ENCODE measurements at places on chromosomes 5 and 9.
A peak's percentile ranks its signal among the peaks of the same experiment; 100 is the strongest.

DNA sequence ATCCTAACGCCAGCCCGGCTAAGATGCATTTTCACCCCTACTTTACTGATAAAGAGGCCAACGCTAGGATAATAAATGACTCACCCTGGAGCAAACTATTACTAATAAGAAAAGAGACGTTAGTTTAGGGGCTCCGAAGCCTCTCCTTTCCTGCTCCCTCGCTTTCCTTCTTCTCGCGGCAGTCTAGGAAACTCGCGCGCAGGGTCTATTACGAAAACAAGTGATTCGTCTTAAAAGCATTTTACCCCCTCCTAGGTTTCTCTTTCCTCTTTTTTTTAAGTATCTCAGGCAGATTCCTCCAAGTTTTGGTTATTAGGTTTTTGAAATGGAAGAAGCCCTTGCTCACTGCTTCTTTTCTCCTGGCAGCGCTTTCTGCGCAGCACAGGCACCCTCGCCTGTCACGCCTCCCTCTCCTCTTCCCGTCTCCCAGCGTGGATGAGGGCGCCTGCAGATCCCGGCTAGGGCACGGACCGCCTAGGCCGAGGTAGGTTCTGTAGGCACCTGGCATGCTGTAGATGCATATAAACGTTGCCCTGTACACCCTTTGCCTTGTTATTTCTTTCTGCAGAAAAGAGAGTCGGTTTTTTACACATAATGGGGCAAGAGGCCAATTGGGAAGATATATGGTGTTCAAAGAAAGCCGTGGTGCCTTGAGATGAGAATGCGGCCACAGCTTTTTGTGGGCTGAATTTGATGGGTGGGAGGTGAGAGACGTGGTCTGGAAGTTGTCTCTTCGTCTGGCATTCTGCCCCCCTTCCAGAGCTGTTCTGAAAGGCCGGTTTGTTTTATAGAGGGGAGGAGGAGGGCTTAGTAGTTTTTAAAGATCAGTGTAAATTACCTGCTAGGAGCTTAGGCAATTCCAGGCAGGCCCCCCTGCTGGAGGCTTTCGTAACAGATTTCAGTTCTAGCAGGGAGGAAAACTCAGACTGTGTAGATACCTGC, 983 bp downstream of the GCNT1 start:
- DNase-seq: peak; percentile 57

- DNase-seq: no peak
Observed at GRCh38 chr5:58358501-58359178, 101.2 kb downstream of the PLK2 start.

DNA sequence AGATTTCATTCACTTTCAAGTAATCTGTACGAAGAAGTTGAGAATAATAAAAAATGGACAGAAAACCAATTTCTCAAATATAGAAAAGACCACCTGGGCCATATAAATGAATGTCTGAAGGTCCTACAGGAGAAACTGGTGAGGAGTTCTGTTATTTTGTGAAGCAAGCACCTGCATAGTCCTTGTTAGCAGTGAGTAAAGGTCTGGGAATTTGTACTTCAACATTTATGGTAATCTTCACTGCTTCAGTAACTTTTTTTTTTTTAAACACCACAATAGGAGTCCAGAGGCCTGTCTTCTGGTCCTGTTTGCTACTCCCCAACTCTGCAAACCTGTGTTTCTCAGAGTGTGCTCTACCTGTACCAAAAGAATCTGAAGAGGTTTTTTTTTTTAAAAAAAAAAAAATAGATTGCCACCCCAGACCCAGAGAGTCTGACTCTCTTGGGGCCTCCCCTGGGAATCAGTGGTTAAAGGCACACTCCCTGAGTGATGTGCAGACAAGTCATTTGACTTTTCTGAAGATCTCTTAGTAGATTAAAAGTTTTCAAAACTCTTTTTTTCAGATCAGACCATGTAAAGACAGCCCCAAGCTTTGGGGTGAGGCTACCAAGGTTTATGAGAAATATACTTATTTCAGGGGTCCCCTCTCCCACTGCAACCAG, 55.5 kb downstream of the FAM81B start:
- no peak for DNase-seq

DNA sequence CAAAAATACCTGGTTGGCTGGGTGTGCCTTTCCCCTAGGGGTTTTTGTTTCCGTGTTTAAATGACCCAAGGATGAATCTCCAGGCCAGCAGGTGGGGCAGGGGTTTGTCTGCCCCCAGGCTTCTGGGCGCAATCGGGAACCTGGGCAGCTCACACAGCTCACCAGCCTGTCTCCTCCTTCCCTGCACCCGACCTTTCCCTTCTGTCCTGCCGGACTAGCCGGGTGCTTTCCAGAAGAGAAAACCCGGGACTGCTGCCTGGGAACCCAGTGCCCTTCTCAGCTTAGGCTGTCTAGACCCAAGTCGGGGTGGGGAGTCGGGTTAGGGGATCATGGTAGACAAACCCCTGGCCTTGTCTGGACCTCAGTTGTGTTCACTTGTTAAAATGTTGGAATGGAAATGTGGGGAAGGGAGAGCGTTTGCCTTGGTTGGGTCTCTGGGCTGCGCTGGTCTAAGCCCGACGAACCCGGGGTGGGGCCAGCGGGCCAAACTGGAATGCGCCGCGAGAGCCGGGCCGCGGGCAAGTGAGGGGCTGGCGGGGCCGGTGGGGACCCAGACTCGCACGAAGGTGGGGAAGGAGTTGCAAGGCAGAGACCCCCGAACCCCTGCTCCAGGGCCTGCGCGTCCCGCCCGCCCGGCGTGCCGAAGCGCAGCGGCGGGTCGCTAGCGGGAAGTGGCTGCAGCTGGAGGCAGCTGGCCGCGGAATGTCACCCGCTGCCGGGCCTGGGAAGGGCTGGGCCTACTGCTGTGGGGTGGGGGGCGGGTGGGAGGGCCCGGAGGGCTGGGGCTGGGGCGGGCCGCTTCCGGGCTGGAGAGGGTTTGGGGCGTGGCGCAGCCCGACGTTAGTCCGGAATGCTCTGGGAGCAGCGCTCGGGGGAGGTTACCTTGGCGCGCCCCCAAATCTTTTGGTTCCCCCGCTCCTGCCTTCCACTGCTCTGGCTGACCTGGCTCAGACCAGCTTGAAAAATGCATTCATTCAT, 84.6 kb downstream of the DAB2IP start:
- DNase-seq: peak; percentile 62

DNA sequence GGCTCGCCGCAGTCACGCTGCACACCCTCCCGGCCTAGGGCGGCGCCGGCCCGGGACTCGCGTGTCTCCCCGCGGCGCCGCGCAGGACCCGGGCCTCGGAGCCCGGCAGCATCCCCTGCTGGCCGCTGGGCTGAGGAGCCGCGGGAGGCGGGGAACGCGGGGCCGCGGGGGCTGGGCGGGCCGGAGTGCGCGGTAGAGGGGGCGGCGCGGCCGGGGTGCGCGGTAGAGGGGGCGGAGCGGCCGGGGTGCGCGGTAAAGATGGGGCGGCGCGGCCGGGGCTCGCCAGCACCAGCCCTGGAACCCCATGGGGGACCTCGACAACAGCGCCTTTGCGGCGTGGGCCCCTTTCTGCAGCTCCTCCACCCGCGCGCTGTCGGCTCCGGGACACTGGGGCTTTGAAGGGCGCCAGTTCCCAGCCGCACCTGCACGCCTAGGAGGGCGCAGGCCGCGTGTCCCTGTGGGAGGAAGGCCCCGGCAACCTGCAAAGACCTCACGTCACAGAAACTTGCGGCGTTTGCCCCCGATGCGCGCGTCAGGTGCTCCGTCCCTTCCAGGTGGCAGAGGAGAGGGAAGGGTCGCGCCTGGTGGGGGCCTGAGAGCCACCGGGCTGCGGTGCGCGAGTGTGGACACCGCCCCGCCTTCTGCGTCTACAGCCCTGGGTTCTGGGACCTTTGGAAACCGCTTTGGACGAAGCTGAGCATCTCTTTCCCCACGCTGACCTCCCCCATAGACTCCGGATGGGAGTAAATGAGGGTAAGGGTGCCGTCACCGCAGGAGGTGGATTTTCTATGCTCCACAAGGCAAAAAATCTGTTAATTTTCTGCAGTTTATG, 49.6 kb downstream of the NSUN2 start:
- peak; percentile 31 for DNase-seq

All from cardiac fibroblast (primary cell).